NCI-H345 (cell line): ENCODE measurements at places on chromosomes 5 and 9.

GRCh38 chr9:137913132-137913531 is 35.5 kb downstream of the CACNA1B start:
- DNase-seq = no peak

DNA sequence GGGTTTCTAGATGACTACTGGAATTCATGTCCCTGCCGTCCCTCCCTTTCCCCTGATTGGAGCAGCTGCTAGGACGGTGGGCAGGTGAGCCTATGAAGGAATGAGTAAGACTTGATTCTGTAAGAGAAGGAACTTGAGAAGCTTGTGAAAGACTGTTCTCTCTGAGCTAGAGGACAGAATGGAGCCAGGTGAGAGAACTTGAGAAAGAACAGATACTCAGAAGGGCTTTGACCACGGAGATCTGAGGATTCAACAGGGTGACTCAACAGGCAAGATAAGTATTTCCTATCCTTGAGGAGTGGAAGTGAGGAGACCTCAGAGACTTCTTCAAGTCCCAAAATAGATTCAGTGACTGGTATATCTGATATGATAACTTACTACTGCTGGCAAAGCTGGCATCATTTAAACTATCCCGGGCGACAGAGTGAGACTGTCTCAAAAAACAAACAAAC is 41.9 kb downstream of the HSDL2 start:
- no peak for DNase-seq

GRCh38 chr9:15522130-15522755 is 11.5 kb upstream of the PSIP1 start:
- DNase-seq = no peak

GRCh38 chr5:136162008-136162407 is 29.4 kb downstream of the SMAD5 start:
- no peak for DNase-seq

- DNase-seq = no peak
Observed at GRCh38 chr9:91048749-91049148, 247.1 kb downstream of the SYK start.
